ENCODE measurements at places on chromosomes 6 and 20.

DNA sequence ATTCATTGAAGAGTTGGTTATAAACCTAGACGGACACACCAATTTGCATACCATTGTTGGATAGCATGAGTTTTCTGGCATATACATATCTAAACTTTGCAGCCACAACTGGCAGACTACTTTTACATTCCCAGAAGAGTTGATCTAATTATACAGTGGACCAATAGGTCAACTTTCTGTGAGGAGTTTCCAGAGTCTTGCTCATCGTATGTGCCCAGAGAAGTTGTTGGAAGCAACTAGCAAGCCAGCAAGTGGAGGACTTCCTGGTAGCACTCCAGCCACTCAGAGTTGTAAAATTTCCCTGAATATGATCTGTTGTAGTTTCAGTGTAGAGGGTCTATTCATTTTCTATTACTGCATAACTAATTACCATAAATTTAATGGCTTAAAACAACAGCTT lies 47.1 kb upstream of the FAM184A start:
- DNase-seq, result no peak

DNA sequence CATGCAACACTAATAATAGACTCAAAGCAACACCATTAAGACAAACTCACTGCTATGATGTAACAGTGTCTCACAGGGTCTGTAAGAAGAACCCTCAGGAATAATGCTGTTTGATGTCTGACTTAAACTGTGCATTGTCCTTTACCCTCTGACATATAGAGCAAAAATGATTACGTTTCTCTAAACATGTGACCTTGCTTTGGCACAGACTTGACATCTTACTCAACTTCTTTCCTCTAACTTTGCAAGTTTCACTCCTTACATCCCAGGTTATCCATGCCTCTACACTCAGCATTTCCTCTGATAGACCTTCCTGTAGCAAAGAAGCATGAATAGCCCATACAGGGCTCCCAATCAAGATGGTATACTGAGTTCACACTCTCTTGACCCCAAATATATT lies 252.7 kb downstream of the UST start:
- DNase-seq, result no peak

- DNase-seq, result no peak
Measured at GRCh38 chr20:63785691-63786131, 45.4 kb downstream of the ZBTB46 start.

DNA sequence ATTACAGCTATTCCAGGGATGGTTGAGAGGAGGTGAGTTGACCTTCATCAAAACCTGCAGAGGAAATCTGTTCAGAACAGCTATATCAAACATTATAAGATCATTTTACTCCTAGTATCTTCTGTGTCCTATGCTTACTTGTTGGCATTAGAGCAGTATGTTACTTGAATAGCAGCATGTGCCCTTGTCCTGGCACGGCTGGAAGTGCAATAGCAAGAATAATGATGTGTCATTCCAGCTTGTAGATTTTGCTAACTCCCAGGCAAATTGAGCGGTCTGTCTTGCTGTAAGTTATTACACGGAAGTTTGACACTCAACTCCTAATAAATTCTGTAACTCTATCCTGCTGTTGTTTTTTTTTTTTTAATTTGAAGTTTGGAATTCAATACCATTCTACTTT lies 385.5 kb downstream of the TENT5A start:
- DNase-seq, result no peak

GRCh38 chr6:35396991-35397390 lies 54.6 kb downstream of the PPARD start:
- no peak for DNase-seq

DNA sequence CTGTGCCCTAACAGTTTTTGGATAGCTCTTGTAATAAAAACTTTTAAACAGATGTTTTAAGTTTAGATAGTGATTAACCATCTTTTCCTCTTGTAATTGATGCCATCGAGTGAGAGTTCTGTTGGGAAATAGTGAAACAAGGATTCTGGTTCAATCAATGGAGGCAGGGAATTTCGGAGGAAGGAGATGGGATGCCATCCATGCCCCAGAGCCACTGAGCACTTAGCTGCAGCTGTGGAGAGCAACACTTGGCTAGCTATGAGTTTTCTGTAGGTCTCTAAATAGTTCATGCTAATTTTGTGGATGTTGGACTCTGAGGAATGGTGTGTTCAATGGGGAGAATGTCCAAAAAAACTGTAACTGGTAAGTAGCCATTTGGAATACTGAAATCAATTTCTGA lies 16.7 kb downstream of the CBFA2T2 start:
- no peak for DNase-seq

GRCh38 chr6:40848868-40849514 lies 190.0 kb downstream of the UNC5CL start:
- no peak for DNase-seq

DNA sequence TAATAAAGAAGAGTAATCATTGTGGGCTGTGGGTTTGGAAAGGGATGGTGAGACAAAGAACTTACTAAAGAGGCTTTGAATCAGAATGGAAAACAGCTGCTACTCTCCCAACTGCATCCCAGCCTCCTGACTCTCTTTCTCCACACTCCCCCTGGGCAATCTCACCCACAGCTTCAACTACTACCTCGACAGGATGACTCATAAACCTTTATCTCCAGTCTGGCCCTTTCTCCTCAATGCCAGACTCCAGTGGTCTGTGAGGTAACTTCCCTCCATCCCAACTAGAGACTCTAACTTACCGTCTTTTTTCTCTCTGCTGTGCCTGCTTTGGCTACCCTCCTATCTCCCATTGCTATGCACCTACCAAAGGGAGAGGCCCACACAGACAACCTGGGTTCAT lies 135.3 kb upstream of the RREB1 start:
- DNase-seq, result no peak

DNA sequence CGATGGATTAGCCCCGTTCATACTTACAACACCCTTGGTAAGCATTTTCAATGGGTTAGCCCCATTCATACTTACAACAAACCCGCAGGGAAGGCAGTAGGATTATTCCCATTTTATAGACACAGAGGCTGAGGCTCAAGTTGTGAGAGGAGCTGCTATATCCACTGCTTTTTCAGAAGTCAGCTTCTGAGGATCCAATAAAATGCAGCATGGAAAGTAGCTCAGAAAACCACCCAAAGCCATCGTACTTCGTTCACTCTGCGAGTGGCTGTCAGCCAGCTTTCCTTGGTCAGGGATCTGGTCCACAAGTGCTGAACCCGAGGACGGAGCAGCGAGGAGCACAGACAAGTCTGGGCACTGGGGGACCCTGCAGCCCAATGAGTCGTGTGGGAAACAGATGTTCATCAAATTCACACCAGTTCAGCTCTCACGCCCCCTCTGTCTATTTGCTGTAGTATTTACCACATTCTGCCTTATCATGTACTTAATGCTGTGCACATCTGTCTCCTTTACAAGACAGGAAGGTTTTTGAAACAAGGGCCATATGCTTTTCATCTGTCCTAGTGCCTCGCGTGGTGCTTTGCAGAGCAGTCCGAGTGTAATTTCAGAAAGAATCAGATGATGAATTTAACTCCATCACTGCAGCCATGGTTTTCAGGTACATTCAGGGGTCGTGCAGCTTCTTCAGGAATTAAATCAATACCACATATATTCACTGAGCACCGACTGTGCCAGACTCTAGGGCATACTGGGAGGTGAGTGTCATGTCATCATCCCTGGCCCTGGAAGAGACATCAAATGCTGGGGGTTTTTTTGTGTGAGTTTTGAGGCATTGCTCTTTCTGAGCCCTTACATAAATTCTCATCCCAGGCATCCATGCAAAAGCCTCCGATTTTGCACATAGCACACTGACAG lies 256.9 kb downstream of the CDH26 start:
- DNase-seq, result no peak

- no peak for DNase-seq
Measured at GRCh38 chr20:59603781-59604541, at the start of gene PHACTR3. Gene PHACTR3 (plus strand): TSS chr20:59604540. CDS start chr20:59605015, 475 bp downstream.

- no peak for DNase-seq
Measured at GRCh38 chr6:145839653-145840052, 25.1 kb upstream of the FBXO30 start.

DNA sequence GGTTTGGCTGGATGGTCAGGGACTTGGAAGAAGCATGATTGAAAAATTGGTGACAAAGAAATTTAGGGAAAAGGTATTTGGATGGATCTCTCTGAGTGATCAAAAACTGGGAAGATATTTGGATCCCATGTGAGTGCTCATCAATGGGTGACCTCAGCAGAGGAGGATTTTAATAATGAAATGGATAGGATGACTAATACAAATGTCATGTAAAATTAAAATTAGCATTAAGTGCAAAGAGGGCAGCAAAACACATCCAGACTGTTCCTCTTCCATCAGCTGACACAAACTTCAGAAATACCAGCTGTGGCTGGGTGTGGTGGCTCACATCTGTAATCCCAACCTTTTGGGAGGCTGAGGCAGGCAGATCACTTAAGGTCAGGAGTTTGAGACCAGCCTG lies 151.7 kb downstream of the THBS2 start:
- DNase-seq, result no peak

GRCh38 chr6:16294371-16294770 lies 56.0 kb downstream of the GMPR start:
- no peak for DNase-seq

DNA sequence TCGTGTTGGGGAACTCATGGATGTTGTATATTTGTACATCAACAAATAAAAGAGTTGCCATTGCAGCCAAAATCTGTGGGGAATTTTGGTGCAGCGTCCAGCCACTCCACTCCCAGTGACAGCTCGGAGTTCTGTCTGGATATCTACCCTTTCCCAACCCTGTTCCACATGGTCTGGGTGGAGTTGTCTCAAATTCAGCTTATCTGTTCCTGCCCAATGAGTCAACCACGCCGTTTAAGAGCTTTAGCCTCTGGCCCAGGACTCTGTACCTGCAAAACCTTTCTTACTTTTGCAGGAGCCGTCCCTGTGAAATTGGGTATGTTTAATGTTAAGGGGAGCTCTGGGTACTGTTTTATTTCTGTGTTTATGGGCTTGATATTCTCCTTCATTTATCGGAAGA lies 33.9 kb upstream of the OVOL2 start:
- DNase-seq, result no peak

- DNase-seq, result no peak
Measured at GRCh38 chr6:12842658-12843057, 126.1 kb downstream of the PHACTR1 start.

DNA sequence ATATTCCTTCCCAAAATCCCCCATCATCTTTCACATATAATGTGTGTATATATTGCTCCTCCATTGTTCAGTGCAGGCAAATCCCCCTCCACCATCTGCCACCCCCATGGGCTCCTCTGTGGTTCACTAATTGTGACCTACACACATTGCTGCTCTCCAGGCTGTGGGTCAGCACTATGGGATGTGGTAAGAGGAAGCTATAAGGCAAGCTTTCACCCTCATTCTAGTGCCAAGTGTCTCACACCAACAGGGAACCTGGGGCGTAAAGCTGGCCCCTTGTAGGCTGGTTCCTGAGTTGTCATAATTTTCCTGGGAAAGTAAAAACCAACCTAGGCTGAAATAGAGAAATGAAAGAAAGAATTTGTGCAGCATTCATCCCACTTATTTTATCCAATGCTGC lies 16.8 kb downstream of the FKBP1A start:
- peak; percentile 74 for DNase-seq

- no peak for DNase-seq
Measured at GRCh38 chr20:36778831-36779655, 5.5 kb upstream of the DSN1 start.

DNA sequence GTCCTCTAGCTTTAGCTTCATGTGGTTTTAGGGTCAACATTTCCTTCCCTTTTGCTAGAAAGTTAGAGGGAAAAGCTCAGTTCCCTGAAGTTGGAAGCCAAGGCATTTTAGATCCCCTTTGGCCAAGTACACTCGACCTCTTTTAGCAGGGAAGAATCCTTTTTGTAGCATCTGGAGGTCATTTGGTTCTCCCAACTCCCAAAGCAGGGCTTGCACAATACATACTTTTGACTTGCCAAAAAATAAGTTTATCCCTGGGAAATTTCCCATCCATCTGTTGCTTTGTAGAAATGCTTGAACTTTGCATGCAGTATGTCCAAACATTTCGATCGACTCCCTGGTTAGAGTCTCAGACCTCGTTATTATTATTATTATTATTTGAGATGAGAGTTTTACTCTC lies 4.6 kb upstream of the EDEM2 start:
- DNase-seq, result no peak

DNA sequence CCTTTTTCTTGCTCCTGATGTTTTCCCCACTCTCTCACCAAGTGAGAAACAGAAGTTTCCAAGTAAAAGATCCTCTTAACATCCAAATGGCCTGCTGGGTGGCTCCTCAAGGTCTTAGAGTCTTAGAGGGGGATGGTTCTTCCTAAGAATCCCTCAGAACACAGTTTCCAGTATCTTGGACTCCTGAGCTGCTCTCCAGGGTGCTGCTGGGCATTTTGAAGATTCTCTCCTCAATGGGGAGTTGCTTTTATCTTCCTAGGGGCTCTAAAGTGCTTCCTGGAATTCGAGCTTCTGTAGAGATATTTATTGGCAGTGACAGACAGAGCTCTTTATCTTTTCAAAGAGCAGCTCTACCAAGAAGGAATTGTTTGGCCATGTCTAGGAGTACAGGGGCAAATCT lies 70.8 kb upstream of the SLC35B3 start:
- DNase-seq, result no peak

- DNase-seq, result peak; percentile 77
Measured at GRCh38 chr6:137903933-137904821, 37.1 kb downstream of the TNFAIP3 start.

DNA sequence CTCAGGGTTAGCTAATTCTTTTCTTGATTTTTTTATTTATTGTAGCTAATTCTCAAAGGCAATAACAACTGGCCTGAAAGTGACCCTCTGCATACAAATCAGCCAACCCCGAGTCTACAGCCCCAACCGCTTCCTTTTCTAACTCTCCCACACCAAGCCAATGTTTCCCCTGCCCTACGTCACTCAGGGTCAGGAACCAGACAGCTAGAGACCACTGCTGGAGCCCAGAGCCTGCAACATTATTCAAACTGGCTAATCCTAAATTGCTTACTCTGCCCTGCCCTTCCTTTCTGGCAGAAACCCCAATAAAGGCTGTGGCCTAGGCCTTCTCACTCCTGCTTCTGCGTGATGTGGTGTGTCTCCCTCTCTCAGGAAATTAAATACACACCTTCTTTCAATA lies 320.7 kb downstream of the CBLN4 start:
- DNase-seq, result no peak

DNA sequence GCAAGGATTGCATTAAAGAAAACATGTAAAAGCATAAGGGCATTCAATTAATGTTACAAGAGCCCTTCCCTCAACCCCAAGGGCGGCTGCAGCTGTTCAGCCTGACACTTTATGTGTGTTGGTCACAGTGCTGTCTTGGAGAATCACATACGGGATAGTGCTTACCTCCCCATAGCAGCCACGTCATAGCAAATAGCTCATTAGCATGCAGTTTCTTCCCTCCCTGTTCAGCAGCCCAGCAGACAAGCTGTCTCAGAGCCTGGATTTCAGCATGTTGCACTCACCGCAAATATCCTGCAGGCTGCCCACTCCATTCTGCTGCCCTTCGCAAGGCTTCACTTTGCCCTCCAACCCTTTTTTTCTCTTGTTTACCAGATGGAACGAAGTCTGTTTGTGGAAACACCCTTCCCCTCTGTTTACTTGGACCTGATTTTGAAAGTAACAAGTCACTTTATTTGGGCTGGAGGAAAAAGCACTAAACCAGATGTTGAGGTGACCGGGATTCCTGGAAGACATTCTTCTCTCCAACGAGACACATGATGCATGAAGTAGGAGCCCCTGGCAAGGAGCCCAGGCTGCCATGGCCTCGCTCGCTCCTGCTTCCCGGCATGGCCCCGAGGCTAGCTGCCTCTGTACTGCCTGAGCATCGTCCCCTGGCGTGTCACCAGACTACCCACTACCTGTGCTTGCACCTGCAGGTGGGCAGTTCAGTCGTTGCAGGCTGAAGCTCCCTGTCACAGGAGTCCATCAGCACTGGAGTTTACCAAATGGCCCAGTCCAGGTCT lies 151.6 kb upstream of the GMDS start:
- DNase-seq, result no peak

GRCh38 chr6:54291146-54291545 lies 17.1 kb upstream of the TINAG start:
- DNase-seq, result no peak

Measured in CD14-positive monocyte (primary cell).